ENCODE measurements at places on chromosomes 16 and 17.

DNA sequence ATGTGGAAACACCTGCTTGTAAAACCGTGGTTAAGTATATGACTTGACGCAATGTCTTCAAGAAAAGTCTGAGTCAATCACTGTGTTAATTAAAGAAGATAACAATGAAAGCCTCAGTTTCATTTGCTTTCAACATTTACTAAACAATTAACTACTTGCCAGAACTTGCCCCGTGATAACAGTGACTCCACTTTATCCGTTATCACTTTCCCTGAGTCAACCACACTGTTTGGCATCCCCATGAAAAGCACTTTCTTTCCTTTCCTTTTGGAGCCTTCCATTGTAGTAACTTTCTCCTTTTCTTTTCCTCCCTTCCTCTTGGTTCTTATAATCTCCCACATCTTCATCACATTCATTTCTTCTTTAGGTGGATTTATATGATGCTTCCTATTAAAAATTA lies 435.1 kb upstream of the GOT2 start:
- DNase-seq, result no peak

DNA sequence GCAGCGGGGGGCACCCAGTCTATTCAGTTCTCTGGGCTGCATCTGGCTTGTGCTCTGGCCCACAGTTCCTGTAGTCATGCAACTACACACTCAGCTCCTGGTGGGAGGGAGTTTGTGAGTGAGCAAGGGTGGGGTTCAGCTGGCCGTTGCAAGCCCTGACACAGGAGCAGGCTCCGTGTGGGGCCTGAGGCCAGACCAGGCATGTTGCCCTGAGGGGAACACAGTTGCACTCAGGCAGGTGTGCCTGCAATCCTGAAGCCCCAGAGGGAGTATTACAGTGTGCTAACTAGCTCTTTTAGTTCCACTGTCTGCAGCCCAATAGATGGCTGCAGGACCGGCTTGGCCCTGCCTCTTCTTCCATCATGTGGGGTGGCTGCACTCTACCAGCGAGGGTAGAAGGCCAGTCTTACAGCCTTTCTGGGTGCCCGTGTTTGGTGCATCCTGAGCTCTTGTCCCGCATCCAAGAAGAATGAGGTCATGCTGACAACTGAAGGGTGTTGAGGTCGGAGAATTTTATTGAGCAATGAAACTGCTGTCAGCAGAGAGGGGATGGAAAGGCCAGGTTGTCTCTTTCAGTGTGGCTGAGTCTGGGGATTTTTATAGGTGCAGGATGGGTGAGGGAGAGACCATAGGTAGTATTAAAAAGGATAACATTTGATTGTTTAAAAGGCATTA lies 49.9 kb upstream of the ELAC2 start:
- no peak for DNase-seq

DNA sequence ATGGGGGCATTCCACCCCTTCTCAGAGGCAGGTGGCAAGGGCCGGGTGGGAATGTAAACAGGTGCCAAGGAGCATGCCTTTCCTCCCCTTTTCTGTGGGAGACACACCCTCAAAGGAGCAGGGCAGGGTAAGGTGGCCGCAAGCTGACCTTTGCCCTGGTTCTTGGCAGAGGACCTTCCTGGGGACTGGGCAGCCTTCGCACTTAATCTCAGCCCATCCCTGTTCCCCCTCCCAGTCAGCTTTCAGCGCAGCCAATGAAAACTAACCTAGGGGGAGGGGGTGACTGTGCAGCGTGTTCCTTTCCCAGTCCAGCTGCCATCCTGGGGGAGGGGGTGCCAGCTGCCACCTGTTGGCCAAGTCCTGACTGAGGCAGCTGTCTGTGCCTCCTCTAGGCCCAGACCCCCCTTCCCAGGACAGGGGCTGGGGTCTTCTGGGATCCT lies 2.8 kb downstream of the TRAF4 start:
- no peak for DNase-seq

DNA sequence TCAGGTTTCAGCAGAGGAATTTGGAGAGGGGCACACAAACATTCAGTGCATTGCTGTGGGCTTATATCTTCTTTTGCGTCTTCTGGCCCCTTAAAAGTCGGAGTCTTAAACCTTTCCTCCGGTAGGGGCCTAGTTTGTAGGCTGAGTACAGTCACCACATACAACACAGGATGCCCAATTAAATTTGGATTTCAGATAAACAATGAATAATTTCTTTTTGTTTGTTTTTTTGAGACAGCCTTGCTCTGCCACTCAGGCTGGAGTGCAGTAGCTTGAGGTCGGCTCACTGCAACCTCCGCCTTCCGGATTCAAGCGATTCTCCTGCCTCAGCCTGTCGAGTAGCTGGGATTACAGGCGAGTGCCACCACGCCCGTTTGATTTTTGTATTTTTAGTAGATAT lies 26.7 kb upstream of the ADORA2B start:
- DNase-seq, result no peak

GRCh38 chr17:13113821-13114525 lies 96.1 kb upstream of the ELAC2 start:
- no peak for DNase-seq

- DNase-seq, result no peak
These were observed 44.8 kb downstream of the PITPNC1 start for GRCh38 chr17:67421869-67422273.

DNA sequence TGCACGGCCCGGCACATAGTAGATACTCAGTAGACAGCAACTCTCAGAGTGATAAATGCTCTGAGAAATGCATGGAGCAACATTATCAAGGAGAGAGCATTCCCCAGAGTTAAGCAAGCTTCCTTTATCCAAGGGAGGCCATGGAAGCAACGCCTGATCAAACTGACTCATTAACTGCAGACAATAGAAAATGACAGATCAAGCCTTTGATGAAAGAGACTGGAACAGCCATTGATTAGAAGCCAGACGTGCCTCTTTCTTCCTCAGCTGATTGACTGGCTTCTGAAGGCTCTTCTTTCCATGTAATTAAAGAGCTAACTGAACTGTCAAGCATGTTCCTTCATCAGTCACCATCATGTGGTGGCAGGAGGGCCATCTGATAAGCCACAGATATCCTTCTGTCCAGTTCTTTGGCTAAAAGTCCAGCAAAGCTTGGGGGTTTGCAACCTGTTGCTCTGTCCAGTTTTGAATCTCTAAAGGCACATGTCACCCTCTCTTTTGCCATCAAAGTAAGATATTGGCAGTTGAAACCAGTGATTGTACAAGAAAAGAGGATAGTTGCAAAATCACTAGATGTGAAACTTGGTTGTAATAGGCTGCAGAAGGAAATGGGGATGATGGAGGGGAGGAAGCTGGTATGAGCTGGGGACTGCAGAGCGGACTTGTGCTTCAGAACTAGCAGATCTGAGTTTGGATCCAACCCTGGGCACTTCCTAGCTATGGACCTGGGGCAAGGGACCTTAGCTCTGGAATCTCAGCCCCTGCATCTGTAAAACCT lies 188.0 kb downstream of the HAPSTR1 start:
- DNase-seq, result no peak

DNA sequence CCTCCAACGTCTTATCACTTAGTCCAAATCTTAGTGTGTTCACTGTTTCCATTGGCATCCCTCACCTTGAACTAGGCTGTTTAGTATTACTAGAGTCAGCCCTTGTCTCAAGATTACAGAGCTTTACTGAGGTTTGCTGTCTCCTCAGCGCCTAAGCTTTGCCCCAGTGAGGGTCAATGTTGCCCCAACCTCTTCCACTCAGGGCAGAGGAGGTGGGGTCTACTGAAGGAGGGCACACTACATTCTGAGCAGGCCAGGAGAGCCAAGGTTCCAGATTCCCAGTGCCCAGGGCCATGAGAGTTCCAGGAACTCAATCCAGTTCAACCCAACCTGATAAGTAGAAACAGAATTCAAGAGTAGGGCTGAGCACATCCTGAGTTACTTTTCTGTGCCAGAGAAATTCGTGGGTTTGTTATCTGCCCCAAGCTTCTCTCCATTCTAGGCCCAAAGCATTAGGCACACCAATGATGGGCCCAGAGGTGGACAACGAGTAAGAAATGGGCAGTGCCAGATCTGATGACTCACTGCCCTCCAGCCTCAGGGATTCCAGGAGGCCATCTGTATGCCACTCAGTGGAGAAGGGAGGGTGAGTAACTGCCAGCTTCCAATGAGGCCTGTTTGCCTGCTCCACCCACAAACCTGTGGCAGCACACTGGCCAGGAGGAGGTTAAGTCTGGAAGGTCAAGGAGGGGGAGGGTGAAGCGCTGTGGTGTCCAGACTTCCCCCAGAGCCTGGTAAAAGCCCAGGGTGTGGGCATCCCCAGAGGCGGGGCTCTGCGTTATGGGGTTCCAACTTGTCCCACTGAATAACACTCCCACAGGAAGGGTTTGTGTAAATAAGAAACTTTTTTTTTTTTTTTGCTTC lies 8.2 kb downstream of the TUBG2 start:
- DNase-seq, result no peak

DNA sequence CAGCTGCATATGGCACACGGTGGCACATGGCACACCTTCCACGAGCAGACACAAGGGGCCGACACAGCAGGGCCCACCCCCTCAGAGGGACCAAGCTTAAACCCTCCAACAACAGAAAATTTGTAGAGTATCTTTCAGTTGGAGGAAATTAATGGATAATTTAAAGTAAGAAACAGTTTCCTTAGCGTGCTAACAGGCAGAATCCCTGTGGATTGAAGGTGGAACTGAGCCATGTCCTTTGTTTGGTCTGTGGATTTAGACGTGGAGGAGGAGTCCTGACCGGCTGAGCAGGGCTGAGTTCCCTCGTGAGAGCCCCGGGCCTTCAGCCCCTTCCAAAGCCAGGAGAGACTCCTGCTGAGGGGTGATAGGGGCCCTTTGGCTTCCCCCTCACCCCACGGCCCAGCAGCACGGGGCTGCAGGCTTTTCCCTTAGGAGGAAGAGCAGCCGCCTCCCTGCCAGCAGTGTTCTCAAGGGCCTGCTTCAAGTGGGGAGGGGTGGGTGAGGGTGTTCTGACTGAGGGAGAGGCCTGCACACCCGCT lies 1.4 kb upstream of the CYB561 start:
- DNase-seq, result peak; percentile 66

DNA sequence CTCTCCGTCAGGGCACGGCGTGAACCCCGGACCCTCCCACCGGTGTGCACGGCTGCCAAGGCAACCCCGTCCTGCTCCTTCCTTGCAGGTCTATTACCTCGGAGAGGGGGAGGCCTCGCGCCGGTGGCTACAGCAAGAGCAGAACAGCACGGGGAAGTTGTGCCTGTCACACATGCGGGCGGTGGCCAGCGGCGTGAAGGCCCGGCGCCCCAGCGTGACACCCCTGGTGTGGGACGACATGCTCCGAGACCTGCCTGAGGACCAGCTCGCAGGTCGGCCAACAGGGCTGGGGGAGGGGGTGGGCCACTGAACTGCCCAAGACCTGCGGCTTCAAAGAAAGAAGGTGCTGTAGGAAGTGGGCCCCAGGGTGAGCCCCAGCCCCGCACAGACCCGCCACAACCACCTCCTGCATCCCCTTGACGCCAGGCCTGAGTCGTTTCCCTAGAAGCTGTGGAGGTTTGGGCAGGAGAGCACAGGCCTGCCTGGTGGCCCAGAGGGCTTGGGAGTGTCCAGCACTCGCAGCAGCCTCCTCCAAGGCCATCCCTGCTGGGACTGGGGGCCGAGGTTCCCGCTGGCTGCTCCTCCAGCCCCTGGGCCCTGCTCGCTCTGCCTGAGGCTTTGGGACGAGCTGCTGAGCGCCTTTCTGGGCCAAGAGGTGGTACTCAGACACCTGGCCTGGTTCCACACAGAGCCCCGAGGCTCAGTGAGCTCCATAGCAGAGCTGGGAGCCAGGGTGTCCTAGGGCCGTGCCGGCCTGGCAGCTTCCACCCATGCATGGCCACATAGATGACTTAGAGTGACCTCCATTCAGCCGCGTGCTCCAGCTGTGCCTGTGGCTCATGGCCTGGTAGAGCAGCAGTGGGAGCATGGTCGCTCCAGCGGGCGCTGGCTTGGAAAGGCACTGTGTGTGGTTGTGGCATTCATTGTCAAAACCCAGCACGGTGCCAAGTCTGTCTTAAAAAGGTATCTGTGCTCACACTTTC lies 14.7 kb downstream of the CYBC1 start:
- DNase-seq, result no peak
